ENCODE measurements at places on chromosomes 3 and 15.

GRCh38 chr15:63145426-63145825 lies 11.9 kb downstream of the RPS27L start:
- DNase-seq: no peak

DNA sequence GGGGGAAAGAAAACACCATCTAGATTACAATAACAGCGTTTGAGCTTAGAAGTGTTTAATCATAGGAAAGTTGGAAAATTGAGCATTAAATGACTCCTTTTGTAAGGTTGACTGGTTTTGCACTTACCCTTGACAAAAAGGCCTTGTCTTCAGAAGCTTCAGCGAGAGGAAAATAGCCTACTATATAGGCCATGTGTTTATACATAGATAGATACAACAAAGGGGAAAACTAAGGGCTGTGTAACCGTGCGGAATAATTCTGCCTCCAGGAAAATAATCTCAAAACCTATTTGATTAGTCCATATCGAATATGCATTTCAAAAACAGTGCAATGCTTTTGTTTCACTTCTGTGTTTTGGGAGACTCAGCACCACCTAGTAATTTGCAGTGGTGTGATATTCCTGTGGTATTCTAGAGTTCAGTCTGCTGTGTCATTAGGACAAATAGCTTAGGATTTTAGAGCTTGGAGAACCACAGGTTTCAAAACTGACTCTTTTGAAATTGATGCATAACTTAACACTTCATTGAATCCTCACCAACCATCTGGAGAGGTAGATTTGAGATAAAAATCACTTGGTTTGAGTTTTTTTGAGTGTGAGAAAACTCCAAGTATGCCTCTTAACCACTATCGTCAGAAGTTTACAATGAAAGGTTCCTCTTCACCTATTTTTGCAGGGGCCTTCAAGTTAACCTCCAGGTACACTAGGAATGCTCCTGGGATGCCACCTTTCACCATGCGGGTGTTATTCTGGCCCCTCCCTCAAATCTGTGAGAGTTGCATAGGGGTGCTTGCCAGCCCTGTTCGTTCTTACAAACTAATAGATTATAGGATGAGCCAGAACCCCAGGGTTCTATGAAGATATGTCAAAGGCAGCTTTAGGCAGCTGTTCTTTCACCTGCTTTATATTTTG lies 1.9 kb downstream of the ARHGAP31 start:
- DNase-seq: no peak

- no peak for DNase-seq
Measured at GRCh38 chr3:188230962-188231361, 77.0 kb downstream of the LPP start.

DNA sequence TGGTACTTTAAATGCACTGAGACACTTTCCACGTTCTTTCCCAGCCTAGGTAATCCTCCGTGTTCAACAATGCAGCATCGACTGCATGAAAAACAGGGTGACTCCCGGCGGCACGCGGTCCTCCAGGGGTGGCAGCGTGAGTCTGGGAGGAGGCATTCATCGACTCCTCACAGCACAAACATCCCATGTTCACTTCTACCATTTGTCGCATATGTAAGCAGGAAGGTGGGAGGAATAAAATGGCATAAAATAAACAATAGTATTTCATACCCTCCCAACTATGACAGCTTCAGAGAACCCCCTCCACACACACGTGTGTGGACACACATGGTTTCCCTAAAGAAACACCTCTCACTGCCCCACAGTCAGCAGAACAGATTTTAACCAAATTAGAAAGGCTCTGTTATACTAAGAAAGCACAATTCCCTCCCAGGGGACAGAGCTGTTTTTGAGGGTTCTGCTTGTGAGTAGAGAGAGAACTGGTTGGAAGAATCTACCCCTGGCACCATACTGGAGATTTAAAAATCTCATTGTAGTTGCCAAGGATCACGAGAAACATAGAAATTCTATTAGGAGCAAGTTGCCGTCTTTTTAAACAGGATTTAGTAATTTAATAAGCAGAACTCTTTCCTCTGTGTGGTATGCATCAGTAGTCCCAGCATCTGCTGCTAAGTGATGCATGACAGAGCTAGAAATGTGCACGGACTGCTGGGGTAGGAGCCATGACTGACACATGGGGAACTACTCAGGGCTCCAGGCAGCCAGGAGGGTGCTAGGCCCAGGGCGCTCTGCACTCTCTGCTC lies 6.0 kb downstream of the FAM43A start:
- no peak for DNase-seq

DNA sequence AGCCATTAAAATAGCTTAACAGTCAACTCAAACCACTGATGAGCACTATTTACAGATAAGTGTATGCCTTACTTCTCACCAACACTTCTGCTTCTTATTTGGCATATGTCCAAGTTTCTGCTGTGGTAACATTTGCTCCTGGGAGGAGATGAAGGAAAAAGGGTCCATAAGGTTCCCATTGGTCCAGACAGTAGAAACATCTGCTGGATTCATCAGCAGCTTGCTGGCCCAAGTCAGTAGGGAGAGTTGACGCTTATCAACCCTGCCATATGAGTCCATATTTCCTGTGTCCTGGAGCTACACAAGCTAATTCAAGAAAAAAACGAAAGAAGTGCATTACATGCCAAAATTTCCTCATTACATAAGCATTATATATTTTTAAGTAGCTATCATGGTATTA lies 824.5 kb downstream of the CADM2 start:
- DNase-seq: no peak

DNA sequence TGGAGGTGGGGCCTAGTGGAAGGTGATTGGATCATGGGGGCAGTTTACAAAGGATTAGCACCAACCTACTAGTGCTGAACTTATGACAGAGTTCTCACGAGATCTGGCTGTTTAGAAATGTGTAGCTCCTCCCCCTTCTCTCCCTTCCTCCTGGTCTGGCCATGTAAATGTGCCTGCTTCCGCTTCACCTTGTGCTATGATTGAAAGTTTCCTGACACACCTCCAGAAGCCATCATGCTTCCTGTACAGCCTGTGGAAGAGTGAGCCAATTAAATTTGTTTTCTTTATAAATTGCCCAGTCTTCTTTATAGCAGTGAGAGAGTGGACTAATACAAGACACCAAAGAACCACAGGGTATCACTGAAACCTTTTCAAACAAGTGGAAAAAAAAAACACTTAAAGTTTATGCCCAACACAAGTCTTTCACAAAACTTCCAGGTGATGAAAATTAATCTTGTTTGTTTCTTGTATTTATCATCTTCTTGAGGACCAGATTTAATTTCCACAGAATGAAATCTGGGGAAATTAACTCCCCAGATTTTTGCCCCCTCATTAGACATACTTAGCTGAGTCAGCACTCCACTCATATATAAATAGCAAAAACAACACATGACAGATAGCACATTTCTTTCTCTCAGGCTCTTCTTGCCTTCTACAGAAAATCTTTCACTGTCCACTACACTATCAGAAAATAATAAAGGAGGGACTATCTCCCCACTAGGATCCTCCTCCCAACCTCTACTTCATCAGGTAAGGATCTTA lies 847.2 kb downstream of the TUSC7 start:
- DNase-seq: no peak

- no peak for DNase-seq
Measured at GRCh38 chr3:72306800-72307341, 521.9 kb upstream of the PROK2 start.

GRCh38 chr3:154729741-154730140 lies 299.8 kb upstream of the GPR149 start:
- no peak for DNase-seq
